ENCODE measurements at places on chromosomes 7 and 10.
A peak's percentile ranks its signal among the peaks of the same experiment; 100 is the strongest.

DNA sequence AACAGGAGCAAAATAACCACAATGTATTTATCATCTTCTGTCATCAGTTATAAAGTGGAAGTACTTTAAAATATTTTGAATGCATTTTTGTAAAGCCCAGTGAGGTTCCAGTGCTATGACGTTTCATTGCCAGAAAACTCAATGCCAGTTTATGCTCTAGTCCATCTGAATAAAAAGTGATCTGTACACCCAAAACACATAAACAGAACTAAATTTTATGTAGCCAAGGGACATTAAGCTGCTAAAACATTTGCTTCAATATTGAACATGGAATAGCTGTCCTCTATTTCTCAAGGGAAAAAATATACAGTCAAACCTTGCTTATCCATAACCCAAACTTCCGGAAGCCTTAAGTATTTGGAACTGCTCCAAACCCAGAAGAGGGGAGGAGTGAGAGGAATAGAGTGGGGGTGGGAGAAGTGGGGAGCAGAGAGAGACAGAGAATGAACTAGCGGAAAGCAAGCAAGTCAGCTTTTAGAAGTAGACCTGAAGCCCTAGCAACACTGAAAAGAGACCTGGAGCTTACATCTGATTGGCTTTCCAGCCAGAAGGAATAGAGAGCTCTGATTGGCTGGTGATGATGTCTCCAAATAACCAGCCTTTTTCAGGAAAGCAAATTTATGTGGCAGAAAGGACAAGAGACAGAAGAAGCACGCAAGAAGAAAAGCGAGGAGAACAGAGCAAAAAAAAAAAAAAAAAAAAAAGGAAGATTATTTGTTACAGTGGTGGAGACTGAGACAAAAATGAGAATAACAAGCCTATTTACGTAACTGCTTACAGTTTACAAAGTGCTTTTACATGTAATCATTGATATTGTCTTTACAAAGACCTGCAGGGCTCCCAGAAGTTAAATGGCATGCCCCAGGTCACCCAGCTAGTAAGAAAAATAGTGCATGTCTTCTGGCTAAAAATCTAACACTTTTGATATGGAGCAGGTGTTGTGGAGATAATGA is 196.0 kb downstream of the RNLS start:
- peak; percentile 45 for DNase-seq

DNA sequence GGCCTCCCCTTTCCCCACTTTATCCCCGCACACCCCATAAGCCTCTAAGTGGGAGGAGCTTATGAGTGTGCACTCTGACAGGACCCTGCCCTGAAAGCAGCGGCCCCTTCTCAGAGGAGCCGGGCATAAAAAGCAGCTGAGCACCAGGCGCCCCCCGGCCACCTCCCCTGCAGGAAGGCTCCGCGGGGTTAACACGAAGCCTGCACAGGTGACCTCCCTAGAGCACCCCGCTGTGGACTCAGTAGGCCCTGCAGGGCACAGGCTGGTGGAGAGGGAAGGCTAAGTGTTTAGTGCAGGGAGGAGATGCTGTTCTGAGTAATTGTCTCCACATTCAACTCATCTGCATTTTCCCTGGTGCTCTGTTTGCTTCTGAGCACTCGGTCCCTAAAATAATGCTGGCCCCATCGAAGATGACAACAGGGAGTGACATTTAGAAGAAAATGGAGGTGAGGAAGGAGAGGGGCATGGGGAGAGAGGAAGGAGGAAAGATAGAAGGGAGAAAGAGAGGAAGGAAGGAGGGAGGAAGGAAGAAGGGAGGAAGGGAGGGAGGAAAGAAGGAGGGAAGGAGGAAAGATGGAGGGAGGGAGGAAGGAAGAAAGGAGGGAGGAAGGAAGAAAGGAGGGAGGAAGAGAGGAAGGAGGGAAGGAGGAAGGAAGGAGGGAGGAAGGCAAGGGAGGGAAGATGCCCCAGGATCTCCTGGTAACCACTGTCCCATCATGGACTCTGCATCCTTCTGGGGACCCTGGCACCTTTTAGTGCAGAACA is 25.4 kb upstream of the CNPY1 start:
- no peak for DNase-seq

- DNase-seq = no peak
These were observed 4.4 kb upstream of the RFC2 start for GRCh38 chr7:74258639-74259038.

DNA sequence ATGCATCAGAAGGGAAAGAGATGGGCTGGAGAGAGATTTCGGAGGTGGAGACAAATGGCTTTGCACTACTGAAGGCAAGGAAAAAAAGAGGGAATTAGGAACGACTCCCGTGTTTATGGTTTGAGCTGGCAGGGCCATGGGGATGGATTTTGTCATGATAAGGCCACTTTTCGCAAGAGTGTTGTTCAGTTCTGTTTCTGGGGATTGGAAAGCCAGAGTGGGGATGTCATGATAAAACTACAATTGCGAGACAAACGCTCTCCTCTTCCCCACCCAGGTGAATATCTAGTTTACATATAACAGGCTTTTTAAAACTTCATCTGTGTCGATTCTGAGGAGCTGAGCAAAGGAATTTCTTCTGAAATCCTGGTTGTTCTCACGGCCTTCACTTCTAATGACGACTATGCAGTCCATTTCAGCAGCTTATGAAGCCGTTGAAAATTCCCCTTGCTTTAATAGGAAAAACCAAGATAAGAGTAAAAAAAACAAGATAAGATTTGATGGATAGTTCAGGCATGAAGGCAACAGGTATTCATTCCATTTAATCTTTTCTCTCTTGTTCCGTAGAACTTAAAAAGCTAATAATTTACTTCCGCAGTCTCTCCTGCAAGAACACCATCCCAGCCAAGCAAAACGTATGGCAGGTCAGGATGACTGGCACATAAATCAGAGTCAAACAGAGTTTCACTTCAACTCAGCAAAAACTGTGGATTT is 245.6 kb upstream of the PITRM1 start:
- DNase-seq = no peak

GRCh38 chr7:101235050-101235449 is 2.6 kb downstream of the CLDN15 start:
- DNase-seq = no peak

DNA sequence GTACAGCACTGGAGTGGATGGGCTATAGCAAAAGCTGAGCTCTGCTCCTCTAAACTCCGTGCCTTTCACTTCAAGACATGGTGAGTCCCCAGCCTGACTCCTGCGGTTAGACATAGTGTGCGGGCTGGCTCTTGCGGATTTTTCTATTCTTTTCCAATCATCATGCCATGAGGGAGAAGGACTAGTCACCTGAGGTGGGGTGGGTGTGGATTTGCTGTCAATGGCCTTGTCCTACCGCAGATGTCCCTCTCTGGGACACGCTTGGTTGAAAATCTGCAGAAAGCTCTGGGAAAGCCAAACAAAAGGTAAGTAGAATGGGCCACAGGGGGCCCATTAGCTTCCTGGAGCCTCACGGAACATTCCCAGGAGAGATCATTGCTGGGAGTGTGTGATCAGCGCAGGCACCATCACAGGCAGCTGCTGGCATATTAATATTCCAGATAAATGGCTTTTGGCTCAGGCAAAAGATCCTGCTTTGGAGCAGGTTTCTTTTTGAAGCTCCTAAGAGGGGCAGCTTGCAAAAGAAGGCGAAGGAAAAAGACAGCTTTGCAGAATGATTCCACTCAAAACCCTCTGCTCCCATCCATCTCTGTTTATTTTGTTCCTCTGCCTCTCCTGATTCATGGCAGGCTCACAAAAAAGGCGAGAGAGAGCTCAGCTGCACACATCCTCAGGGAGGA is 509.0 kb upstream of the ZMIZ1 start:
- DNase-seq = no peak

GRCh38 chr10:128530301-128530700 is 404.1 kb upstream of the MKI67 start:
- no peak for DNase-seq

DNA sequence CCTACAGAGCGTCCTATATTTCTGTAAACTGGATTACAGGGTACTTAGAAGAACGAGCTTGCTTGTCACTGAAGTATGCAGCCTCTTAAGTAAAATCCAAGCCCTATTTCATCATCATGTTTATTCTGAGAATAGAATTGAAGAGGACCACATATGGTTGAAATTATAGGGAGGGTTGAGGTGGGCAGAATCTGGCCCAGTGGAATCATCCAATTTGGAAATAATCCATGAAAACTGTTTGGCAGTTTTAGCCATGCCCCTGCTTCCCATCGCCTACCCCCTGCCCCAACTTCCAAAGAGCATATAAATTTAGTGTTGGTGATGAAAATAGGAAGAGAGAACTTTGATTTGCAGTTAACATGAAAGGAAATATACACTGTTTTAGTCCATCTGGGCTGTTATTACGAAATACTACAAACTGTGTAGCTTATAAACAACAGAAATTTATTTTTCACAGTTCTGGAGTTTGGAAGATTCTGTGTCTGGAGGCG is 150.4 kb downstream of the PRKG1 start:
- no peak for DNase-seq

DNA sequence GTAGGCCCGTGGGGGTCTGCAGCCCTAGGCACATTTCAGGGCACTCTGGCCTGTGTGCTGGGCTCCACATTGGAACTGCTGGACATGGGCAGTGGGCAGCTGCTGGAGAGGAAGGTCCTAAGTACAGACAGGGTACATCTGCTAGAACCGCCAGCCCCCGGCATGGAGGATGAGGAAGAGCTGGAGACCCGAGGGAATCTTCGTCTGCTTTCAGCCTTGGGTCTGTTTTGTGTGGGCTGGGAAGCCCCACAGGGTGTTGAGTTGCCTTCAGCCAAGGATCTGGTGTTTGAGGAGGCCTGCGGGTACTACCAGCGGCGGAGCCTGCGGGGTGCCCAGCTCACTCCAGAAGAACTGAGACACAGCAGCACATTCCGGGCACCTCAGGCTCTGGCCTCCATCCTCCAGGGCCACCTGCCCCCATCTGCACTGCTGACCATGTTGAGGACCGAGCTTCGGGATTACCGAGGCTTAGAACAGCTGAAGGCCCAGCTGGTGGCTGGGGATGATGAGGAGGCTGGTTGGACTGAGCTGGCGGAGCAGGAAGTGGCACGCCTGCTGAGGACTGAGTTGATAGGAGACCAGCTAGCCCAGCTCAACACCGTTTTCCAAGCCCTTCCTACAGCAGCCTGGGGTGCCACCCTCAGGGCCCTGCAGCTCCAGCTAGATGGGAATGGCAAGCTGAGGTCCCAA is 1.4 kb downstream of the HPS6 start:
- DNase-seq = no peak

DNA sequence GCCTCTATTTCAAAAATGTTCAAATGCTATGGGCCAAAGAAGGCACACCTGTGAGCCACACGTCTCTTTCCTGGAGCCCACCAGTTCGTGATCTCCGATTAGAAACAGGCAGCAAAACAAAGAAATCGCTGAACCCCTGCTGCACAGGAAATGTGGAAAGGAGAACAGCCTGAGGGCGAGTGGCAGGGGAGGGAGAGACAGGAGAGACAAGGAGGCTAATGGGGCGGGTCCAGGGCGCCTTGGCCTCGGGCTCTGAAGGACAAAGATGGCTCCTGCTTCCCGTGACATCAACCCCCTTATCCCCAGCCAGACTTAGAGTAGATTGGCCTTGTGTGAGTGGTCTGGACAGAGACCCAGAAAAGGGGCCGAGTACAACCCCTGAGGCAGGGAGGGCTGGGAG is 62.4 kb upstream of the DOCK1 start:
- no peak for DNase-seq

- peak; percentile 45 for DNase-seq
These were observed 103.5 kb upstream of the FERD3L start for GRCh38 chr7:19248681-19249080.

GRCh38 chr10:17233286-17233991 is 5.4 kb downstream of the VIM start:
- DNase-seq = no peak

DNA sequence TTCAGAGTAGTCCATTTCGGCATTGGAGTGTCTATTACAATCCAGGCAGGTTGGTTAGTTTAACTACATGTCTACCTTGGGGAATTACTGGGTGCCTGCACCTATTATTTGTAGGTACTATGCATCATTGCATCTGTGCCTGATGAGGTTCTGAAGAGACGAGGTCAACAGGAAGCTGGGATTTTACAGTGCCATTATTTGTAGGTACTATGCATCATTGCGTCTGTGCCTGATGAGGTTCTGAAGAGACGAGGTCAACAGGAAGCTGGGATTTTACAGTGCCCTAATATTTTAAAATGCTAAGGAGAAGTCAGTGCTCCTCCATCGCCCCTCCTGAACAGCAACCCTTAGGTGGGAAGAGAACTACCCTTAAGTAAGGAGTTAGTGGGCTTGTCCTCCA is 41.7 kb downstream of the NPY start:
- no peak for DNase-seq

GRCh38 chr10:13161857-13162271 is 506 bp downstream of the MCM10 start:
- DNase-seq = no peak

- no peak for DNase-seq
These were observed 13.1 kb upstream of the UBE3C start for GRCh38 chr7:157125376-157126223.

All from NCI-H226 (cell line).